ENCODE measurements at places on chromosomes 11 and 22.
A peak's percentile ranks its signal among the peaks of the same experiment; 100 is the strongest.

GRCh38 chr11:81658722-81659121 lies 1074.9 kb downstream of the FAM181B start:
- no peak for DNase-seq

- no peak for DNase-seq
Measured at GRCh38 chr22:26477341-26477731, 6.2 kb downstream of the HPS4 start.

DNA sequence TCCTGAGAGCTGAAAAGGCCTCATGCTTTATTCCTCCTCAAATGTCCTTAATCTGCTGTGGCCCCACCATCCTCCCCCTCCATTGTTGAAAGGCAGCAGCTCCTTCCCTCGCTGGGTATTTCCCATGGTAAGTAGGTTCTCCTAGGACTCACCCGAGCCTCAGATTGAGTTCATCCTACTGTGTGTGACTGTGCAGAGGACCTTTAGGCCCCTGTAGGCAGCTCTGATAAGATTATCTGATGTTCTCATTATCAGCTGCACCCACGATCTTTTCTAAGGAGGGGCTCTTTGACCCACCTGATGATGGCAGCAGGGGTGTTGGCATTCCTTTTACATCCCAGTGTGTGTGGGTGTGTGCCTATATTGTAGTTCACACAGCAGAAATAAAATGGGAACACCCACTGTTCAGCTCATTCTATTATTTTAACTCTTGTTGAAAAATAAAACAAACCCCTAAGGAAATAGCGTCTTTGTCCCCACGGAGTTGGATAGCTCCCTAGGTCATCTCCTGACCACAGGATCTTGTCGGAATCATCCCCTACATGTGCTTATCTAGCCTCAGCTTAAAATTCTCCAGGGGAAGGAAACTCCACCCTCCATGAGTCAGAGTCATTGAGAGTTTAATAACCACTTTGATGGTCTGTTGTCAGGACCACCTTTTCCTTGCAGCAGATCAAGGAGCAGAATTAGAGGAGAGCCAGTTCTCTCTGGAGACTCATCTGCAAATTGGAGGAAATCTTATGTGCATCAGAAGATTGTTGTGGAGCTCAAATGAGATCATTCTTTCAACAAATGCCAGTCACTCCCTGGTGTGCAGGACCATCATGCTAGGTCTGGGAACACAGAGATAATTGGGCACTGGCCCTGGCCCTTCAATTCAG lies 19.3 kb downstream of the ENDOD1 start:
- no peak for DNase-seq

- DNase-seq, result no peak
Measured at GRCh38 chr11:9669954-9670353, 6.1 kb downstream of the SWAP70 start.

GRCh38 chr11:10032935-10033334 lies 261.1 kb downstream of the SBF2 start:
- no peak for DNase-seq

DNA sequence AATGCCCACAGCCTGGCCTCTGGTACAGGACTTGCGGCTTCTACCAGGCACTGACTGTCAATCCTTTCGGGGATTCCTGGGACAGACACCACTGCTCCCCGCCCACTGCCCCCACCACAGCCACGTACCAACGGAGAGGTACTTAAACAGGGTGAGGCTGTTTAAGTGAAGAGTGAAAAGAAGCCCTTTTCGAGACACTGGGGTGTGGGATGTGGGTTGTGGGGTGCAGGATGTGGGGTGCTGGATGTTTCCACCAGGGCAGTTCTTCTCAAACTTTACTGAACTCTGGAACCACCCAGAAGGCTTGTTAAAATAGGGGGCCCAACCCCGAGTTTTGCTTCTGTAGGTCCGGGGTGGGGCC lies 34.2 kb upstream of the PRR5 start:
- no peak for DNase-seq

DNA sequence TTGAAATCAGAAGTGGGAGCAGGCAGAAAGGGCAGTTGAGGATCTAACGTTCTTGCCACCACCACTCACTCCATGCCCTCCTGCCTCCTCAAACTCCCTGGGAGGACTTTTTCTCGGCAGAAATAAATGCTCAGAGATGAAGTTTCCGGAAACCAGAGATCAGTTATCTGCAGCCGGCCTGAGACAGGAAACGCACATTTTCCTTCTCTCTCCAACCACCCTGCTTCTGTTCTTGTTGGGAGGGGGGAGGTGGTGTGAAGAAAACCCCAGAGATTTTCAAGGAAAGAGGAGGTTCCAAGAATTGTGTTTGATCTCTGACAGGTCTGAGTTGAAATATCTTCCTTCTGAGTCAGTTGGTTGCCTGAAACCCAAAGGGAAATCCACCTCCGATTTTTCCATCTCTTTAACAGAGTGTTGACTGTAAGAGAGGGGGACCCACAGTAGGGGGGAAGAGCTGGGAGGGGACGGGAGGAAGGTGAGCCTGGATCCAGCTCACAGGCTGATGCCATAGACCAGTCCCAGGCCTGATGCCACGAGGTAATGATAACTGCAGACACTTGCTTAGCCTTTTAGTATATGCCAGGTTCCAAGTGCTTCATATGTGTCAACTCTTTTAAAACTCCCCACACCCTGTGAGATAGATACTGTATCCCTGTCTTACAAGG lies 100.8 kb downstream of the TRAF6 start:
- no peak for DNase-seq

DNA sequence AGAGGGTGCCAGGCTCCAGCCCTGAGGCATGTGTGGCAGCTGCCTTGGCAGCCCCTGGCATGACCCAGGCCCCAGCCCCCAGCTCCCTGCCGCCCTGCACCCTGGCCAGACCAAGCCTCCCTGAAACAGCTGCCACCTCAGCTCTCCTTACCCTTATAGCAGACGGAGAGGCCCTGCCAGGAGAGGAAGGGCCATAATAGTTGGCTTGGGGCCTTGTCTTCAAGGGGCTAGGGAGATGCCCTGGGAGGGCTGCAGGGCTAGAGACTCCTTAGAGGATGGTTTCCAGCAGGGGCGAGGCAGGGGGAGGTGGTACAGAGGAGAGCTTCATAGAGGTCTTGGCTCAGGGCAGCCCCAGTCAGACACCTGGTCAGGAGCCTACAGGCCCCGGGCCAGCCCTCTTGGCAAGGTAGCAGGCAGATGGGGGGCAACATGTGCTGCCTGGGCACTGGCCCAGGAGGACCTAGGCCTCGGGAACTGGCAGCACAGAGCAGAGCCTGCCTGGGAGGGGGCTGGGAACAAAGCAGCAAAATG lies 13.0 kb downstream of the SMTN start:
- DNase-seq, result no peak

GRCh38 chr11:76955459-76956114 lies 78.6 kb upstream of the B3GNT6 start:
- no peak for DNase-seq

GRCh38 chr11:110038201-110038600 lies 55.0 kb upstream of the ZC3H12C start:
- DNase-seq, result no peak

GRCh38 chr22:34579519-34579918 lies 486.4 kb upstream of the ISX start:
- DNase-seq, result no peak

DNA sequence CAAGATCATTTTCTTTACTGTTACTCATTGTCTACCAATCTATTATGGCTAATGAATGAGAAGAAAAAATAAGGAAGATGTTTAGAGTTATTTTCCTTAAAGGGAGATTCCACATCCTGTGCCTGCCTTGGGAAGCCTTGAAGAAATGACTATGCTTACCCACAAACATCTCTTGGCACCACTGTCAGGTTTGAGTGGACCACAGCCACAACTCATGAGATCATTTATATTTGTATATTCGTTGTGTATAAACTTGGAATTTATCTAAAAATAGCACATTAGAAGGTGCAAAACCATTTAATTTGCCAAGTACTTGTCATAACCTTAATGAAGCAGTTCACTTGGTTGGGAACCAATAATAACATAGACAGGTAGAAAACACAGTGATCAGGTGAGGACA lies 740.8 kb downstream of the DLG2 start:
- no peak for DNase-seq

DNA sequence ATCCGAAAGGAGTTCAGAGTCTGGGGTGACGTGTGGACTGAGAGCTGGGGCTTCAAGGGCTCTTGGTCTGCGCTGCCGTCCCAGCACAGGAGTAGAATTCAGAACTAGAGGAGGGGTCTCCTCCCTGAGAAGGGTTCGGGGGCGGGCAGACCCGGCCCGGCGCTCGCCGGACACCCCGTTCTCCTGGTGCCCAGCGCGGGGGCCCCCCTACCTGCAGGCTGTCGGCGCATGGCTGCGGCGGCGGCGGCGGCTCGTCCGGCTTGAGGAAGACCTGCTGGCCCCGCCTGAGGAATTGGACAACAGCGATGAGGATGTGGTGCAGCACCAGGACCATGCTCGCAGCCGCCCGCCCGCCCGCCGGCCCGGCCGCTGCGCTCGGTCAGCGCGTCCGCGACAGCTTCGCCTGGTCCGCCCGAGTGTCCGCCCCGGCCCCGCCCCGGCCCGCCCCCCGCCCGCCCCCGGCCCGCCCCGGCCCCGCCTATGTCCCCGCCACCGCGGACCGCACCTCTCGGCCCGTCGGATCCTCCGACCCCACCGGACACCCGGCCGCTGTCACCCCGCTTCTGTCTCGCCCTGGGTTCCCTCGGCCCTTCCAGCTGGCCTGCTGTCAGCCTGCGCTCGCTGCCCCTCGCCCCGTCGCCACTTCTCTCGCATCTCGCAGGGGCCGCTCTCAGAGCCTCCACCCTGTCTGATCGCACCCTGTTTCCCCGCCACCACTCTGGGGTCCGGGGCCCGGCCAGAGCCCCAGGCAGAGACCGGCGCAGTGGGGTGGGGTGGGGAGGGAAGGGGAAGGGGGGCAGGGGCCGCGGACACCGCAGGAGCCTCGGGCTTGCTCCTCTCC lies 32.0 kb downstream of the PDE2A start:
- DNase-seq, result peak; percentile 43

DNA sequence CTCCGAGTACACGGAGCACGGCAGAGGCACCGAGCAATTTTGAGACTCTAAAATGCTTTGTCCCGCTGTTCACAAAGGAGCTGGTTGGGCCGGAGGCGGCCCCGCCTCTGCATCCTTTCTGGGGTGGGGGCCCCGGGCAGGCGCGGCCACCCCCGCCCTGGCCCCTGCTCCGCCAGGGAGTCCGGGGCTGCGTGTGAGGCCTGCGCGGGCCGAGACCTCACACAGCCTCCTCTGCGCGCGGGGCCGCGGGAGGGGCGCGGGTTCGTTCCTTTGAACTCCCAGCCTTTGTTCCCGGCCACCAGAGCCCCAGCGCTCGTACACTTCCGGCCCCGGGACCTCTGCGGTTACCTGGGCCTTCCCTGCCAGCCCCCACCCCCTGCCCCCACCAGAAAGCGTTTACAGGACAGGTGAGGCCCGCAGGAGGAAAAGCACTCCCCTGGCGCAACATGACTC lies 1.6 kb downstream of the FGF19 start:
- DNase-seq, result no peak

- DNase-seq, result no peak
Measured at GRCh38 chr22:37626556-37627075, 12.9 kb upstream of the SH3BP1 start.

DNA sequence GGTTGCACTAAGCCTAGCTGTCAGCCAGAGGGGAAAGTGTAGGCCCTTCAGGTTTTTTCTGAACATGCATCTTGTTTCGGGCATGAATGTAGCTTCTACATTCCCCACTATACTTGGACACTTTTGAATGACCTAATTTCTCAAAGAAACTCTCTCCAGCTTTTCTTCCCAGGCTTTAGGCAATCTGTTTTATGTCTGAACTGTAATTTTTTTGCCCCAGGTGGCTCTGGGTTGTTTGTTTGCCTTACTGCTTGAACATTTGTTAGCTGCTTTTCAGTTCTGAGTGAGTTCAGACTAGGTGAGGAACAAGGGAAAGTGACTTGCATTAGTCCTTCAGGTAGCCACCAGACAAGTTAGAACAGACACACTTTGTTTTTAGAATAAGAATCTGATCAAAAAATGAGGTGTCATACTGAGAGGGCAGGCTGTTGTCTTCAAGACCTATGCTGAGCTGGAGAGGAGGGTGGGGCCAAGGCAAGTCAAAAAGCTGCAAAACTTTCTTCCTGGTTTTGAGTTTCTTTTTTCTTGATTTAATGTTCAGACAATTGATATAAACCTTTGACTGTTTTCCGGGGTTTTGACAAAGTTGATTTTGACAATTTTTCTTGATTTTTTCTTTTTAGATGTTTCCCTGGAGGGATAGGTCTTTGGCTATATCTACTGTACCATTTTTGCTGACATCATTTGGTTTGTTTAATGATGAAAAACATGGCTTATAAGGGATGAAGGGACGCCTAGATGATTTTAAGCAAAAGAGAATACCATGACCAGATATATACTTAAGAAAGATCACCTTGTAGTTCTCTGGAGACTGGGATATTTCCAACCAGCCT lies 182.8 kb downstream of the WNT11 start:
- no peak for DNase-seq

DNA sequence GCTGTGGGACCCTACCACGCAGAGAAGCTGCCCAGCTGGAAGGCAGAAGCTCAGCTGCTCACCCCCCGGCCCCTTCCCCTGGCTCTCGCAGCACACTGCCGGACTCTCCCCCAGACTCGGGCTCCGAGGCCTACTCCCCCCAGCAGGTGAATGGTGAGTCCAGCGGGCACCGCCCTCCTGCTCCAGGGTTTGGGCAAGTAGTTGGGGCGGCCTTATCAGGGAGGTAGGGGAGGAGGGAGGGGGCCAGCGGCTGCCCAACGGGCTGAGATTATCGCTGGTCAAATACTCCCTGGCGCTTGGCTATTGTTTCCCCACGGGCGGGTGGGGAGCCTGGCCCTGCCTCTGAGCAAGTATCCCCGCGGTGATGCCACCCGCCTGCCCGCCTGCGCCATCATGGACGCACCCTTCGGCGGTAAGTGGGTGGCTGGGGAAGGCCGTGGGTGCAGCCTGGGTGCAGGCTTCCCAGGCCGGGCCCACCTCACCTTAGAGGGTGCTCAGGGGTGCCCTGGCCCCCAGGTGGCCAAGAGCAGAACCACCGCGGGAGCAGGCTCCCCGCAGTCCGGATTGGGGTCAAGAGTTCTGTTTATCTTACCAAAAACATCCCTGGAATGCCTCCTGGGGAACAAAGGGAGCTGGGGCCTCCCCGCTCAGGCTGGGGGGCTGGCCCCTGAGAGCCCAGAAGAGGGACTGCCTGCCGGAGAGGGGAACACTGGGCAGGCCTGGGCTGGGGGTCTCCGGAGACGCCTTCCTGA lies 16.9 kb downstream of the MYRF start:
- no peak for DNase-seq

GRCh38 chr22:36277482-36278291 lies 24.8 kb downstream of the APOL1 start:
- peak; percentile 56 for DNase-seq
